ENCODE measurements at places on chromosomes 5 and 9.

- no peak for DNase-seq
Measured at GRCh38 chr9:117868594-117868993, 164.4 kb downstream of the TLR4 start.

DNA sequence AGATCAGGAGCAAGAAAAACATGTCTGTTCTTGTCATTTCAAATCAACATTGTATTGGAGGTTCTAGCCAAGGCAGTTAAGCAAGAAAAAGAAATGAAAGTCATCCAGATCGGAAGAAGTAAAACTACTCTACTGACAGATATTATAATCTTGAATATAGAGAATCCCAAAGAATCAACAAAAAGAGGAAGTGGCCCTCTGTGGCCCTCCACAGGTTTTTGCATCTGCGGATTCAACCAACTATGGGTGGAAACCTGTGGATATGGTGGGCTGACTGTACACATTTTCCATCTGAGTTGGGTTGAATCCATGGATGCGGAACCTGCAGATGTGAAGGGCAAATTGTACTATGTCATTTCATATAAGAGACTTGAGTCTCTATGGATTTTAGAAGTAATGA, 35.1 kb downstream of the GAS1 start:
- no peak for DNase-seq

DNA sequence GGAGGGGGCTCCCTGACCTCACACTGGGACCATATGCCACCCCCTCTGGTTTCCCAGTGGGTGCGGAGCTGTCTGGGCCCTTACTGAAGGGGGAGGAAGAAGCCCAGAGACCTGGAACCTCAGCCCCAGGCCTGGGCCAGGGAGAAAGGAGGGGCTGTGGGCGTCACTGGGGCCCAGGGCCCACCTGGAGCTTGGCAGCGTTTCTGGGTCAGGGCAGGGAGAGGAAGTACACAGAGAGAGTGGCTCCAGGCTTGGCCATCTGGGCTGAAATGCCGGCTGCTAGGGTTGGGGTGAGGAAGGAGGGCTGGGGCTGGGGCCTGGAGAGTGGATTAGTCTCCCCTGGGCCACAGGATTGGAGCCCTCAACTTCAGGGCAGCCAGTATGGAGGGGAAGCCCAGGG, 6.4 kb upstream of the DAB2IP start:
- DNase-seq: no peak

DNA sequence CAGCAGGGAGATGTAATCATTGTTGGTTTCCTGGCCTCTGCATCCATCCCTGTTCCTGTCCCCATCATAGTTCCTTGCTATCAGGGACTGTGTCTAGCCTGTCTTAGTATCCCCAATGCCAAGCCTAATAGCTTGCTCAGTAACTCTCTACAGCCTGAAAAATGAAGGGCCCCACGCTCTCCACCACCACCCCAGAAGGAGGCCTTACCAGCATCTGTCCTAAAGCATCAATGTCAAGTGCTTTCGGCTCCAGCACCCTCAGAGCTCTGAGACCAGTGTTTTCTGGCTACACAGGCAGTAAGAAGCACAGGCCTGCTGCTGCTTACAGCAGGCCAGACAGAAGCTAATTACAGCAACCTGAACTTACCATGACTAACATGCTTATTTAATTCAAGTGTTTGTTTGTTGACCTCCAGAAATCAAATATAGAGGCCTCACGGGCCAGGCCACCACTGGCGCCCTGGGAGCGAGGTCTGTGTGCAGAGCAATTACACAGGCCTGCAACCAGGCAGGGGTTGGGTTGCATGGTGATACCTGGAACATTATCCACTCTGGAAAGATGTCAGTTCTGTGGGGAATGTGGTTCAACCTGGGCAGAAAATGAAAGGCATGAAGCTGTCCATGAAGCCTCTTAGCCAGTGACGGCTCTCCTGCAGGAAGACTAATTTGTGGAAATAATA, 124.3 kb downstream of the SLC1A3 start:
- DNase-seq: no peak

GRCh38 chr9:135661816-135662560, 1.1 kb upstream of the LCN9 start:
- DNase-seq: no peak

- no peak for DNase-seq
Measured at GRCh38 chr5:8997542-8998070, 548.3 kb downstream of the SEMA5A start.

GRCh38 chr9:135486267-135487065, 6.9 kb downstream of the PPP1R26 start:
- no peak for DNase-seq

DNA sequence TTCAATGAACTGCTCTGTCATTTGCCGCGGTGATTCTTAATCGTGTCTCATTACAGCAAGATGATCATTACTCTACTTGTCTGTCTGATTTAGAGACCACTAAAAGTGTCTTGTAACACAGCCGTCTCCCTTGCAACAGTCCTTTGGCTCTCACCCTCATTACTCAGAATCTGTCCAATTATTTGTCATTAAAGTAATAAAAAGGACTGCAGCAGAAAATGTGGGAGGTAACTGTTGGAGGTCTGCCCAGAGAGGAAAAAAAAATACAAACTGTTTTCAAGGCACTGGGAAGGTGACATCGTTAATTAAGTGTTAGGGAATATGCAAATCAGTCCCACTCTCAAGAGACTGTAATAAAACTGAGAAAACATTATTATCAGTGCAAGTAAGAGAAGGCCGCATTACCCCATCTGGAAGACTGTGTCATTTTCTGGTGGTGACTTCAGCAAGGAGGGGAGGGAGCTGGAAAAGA, 281.0 kb downstream of the RASEF start:
- no peak for DNase-seq

DNA sequence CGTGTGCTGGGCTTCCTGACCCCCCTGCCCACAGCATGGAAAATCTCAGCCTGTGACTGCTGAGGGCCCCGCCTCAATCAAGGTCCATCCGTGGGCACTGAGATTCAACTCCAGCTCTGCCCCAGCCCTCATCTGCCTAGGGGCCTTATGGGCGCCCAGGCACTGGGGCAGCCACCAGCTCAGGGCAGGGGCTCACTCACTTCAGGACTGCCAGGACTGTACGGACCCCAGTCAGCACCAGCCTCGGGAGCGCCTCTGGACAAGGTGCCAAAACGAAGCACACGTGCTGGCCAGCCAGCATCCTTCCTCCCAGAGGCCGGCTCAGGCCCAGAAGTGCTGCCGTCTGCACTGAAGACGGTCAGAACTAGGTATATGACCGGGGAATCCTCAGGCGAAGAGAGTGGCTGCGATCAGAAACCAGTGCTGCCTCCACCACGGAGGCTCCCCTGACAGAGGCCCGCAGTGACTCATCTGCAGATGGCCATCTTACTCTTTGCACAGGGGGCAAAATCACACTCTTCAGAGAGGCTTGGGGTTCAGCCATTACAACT, 19.6 kb downstream of the CLPTM1L start:
- DNase-seq: no peak

- no peak for DNase-seq
Measured at GRCh38 chr9:114339130-114339908, 9.7 kb downstream of the ORM2 start.

- no peak for DNase-seq
Measured at GRCh38 chr9:93829271-93830011, 125.7 kb downstream of the BARX1 start.

GRCh38 chr5:73592551-73592950, 27.0 kb downstream of the UTP15 start:
- DNase-seq: no peak

GRCh38 chr5:134545070-134545868, 19.8 kb downstream of the JADE2 start:
- no peak for DNase-seq

DNA sequence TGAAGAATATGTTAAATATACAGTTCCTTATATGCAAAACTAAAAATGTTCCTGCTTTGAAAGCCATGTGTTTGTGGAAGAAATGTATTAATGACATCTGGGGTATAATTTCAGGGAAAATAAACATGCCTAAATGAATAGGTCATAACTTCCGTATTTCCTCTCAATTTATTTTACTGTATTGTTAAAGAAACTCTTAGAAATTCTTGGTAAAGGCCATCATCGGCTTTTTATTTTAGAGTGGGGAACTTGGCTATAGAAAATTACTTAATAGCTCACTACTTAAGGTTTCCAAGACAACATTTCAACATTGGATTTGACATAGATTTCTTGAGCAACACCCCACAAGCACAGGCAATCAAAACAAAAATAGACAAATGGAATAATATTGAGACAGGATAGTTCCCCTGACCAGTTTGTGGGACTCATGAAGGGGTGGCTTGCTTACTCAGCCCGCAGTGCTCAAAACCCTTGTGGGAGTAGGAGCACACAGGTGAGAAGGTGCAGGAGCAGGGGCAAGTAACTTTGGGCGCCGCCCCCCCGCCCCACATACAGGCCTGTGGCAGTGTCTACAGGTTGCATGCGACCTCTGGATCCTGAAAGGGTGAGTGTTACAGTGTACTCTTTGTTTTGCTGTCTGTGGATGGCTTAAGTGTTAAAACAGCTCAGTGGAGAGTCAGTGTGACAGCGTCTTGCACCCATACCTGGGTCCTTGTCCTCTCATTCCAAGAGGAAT, 891.4 kb upstream of the C9orf72 start:
- DNase-seq: no peak

GRCh38 chr5:159667286-159667685, 249.0 kb upstream of the ADRA1B start:
- DNase-seq: peak; percentile 25

GRCh38 chr9:96025995-96026602, 150.6 kb downstream of the ERCC6L2 start:
- no peak for DNase-seq

- DNase-seq: no peak
Measured at GRCh38 chr5:115463983-115464382, 80.6 kb downstream of the FEM1C start.

DNA sequence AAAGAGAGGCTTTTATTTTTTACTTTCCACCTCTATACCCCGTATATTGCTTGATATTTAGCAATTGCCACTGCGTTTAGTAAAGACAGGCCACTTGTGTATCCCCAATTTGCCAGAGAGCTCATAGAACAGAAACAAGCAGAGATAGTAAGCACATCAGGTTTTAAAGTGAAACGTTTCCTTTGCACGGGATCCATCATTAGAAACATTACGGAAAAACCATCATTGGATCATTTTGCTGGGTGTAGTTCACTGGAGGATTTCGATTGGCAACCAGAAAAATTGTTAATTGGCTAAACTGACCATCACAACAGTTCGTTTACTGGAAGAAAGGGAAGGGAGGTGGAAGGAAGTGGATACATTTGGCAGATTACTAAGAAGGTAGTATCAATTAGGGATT, 149.4 kb upstream of the STK32A start:
- DNase-seq: no peak

- no peak for DNase-seq
Measured at GRCh38 chr5:122076669-122077365, 1.2 kb downstream of the LOX start.

DNA sequence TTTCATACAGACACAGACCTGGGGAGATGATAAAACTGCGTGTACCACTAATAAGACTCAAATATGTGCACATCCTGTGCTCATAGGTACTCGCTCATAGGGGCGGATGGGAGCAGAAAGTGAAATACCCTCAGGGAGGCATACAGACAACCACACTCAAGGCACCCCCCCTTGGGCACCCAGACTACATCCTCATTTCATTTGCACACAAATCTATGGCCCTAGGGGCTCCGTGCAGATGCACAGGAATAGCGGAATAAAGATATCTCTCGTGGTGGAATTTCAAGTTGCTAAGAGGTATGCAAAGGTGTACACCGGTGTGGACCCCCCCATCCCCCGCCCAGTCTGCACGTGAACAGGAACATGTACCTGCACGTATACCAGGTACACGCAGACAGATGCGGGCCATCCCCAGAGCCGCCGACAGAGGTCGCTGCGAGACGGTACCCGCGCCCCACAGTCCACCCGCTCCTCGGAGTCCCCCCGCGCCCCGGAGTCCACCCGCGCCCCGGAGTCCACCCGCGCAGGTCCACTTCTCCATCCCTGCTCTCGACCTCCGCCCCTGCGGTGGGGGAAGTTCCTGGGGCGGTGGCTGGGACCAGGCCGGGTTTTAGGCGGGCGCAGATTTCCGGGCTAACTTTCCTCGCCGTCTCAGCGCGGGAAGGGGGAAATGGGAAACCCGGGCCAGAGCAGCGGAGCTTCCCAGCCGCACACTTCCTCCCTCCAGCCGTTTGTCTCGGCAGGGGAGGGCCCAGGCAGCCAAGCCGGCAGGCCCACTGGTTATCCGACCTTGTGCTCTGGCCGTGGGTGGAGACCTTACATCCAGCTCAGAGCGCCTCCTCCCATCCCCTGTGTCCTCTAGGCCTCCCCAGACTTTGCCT, 1.0 kb upstream of the IL12B start:
- DNase-seq: no peak

GRCh38 chr5:151020304-151021110, at the start of gene GPX3:
TSS of gene GPX3 (plus strand) at chr5:151020591. CDS start at chr5:151020655, 64 bp downstream.
- DNase-seq: no peak

- no peak for DNase-seq
Measured at GRCh38 chr9:26650325-26650724, 242.3 kb downstream of the CAAP1 start.

- no peak for DNase-seq
Measured at GRCh38 chr5:5217371-5217770, 77.2 kb downstream of the ADAMTS16 start.

- no peak for DNase-seq
Measured at GRCh38 chr5:159241946-159242552, 21.0 kb upstream of the UBLCP1 start.

- no peak for DNase-seq
Measured at GRCh38 chr5:158715592-158715991, 384.1 kb downstream of the EBF1 start.

DNA sequence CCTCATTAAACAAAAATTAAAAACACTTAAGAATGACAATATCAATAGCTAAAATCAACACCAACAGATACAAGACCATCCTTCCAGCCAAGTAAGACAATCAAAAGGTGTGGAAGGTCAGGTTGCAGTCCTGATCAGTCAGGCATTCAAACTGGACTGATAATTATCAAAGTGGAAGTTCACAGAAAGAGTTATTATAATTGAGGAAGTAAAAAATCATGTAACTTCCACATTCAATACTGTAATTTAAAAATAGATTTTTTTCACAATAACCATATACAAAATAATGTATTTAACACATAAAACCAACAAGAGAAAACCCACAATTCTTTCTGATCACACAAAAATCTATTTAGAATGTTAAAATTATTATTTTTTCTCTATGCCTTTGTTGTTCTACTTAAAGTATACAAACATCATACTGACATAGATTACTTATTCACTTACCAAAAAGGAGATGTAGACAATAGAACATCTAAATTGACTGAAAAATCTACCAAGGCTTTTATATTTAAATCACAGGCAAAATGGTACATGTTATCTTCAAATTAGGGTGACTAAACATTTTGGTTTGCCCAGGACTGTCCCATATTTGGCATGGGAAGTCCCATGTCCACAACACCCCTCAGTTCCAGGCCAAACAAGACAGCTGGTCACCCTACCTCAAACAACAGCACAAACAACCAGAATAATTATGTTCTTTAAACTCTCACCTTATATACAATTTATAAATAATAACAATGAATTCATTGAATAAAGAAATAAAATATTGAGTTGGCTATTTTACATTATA, 142.5 kb upstream of the SLC24A2 start:
- no peak for DNase-seq
